NCI-H2107 (cell line): ENCODE measurements at places on chromosomes 1 and 21.

GRCh38 chr1:214205053-214205452 lies 75.9 kb upstream of the SMYD2 start:
- DNase-seq = no peak

GRCh38 chr1:32448773-32449456 lies 16.0 kb upstream of the ZBTB8B start:
- no peak for DNase-seq

DNA sequence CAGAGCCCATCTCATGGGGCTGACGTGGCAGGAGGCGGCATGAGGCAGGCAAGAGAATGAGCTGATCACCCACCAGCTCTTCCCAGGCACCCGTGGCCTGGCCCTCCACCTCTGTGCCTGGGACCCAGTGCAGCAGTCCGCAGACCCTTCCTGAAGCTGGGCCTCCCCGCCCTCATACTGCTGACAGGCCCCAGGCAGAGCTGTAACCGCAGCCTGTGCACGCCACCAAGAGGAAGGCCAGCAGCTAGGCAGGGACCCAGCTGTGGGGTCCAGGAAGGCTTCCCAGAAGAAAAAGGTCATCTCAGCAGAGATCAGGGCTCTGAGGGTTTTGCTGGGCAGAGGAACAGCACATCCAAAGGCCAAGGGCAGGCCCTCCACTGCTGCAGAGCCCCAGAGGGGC lies 9.8 kb upstream of the MTFR1L start:
- DNase-seq = no peak

DNA sequence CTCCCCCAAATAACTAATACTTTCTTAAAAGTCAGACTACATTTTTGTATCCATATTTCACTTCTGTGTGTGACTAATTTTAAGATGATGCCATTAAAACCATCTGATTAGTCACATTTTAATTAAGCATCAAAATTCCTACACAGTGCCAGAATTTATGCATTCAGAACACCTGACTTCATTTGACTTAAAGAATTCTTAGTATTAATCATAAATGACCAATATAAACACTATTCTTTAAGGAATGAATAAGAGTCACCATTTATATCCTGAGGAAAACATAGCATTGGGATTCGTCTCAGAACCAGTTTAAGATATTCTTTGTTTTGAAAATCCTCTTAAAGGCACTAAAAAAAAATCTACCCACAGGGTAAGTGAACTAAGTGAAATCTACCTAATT lies 37.0 kb downstream of the TM2D1 start:
- no peak for DNase-seq

- DNase-seq = no peak
Measured at GRCh38 chr1:186291271-186291670, 83.8 kb downstream of the TPR start.

DNA sequence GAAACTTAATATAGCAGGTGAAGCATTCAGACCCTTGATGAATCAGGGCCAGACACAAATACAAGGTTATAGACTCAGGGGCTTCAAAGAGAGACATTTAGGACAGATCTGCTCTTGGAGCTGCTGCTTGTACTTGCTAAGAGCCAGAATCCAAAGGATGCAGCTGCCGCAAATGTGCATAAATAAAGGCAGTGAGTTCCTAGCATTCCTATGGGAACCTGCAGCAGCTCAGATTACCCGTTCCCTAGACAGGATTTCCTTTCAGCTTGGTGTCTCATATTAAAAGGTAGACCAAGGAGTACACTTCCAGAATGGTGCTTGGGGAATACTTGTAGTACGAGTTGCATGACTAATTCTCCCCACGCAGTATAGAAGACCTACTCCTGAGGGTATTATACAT lies 9.7 kb upstream of the LRRC53 start:
- DNase-seq = no peak

GRCh38 chr1:85027242-85027983 lies 20.9 kb downstream of the MCOLN3 start:
- DNase-seq = no peak
